ENCODE measurements at places on chromosomes 16 and 17.

GRCh38 chr17:39606434-39607056 is 1.2 kb downstream of the NEUROD2 start:
- DNase-seq: no peak

GRCh38 chr16:84599521-84600202 is 18.2 kb downstream of the COTL1 start:
- DNase-seq: peak; percentile 81

DNA sequence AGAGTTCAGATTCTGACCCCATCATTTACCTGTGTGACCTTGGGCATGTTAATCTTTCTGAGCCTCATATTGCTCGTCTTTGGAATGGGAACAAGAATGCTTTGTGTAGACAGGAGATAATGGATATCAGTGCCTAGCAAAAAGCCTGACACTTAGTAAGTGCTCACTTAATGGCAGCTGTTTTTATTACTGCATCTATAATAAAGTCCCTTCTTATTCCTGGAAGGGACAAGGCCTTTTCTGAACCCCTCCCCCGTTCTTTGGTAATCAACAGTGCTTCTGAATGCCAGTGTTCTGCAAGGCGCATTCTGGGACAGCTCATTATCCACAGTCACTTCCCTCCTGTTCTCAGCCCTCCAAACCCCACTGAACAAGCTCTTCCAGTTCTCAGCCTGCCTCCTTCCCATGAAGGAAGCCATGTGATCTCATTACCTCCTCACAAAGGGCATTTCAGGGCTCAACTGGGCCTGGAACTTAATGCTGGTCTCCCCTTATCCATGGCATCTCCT is 25.1 kb upstream of the SUPT4H1 start:
- no peak for DNase-seq

GRCh38 chr16:88062341-88063210 is 111.3 kb downstream of the BANP start:
- peak; percentile 90 for DNase-seq

- DNase-seq: no peak
These were observed 4.3 kb downstream of the PER1 start for GRCh38 chr17:8147805-8148404.

DNA sequence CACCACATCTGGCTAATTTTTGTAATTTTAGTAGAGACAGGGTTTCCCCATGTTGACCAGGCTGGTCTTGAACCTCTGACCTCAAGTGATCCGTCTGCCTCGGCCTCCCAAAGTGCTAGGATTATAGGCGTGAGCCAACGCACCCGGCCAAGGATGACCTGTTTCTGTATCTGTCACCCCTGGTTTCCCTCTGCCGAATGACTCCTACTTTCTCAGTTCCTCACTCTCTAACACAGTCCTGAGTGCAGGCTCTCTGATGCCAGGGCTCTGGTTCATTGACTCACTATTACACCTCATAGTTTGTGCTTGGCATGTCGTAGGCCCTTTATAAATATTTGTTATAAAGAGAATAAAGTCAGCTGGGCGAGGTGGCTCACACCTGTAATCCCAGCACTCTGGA is 10.7 kb upstream of the PRPF8 start:
- DNase-seq: no peak

- no peak for DNase-seq
These were observed 4.9 kb downstream of the CYBA start for GRCh38 chr16:88645941-88646340.

DNA sequence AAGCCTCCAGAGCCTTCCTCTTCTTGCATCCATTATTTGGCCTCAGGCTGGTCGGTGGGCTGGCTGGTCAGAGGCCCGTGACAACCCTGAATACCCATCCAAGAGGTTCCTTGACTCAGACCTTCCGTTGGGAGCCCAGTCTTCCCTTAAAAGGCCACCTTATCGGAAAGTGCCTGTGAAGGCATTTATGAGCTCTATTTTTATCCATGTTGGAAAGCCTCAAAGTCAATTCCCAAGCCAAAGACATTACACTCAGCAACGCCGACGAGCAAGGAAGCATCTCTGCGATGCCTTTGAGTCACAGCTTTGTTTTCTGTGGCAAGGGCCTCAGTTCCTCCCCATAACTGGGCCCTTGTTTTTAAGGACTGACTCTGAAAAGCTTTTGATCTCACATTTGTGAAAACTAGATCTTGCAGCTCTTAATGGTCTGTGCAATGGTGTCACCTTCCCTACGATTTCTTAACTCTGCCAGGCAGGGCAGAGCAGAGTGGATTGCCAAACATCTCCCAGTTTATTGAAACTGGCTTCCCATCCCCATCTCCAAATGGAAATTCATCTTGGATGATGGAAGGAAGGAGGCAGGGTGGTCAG is 13.3 kb upstream of the SPOP start:
- DNase-seq: peak; percentile 29

DNA sequence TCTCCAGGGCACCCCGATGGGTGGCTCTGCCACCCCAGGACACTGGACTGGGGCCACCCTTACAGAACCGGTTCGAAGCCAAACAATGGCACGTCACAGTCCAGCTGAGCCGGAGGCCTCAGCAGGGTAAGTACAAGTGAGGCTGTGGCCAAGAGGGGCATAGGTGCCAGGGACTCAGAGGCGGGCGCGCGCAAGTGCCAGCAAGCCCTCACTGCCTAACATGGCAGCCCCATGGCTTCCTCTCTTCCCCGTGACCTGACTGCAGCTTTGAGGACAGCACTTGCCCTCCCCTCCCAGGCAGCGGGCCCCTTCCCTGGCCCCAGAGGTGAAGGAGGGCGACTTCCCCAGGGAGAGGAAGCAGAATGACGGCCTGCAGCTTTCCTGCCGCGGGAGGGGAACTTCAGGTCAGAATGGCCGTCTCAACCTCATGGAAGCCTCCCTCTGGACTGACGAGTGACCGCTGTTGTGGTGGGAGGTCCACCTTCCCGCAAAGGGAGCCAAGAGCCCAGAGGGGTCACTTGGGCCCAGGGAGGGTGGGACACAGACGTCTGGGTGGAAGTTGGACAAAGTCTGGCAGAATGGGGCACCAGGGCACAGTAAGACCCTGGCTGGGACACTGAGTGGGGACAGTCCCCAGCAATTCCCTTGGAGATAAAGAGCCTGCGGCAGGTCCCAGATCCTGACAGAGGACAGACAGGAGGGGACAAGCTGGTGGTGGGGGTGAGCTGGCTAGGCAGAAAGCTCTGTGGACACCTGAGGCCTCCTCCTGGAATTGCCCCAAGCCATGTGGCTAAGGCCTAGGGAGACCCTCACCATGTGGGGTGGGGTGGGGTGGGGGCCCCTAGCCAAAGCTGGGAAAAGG is 52.1 kb upstream of the TOB1 start:
- DNase-seq: no peak

GRCh38 chr17:5958850-5959249 is 111.3 kb upstream of the WSCD1 start:
- DNase-seq: no peak

- DNase-seq: no peak
These were observed 2.3 kb downstream of the PAFAH1B1 start for GRCh38 chr17:2595716-2596115.

DNA sequence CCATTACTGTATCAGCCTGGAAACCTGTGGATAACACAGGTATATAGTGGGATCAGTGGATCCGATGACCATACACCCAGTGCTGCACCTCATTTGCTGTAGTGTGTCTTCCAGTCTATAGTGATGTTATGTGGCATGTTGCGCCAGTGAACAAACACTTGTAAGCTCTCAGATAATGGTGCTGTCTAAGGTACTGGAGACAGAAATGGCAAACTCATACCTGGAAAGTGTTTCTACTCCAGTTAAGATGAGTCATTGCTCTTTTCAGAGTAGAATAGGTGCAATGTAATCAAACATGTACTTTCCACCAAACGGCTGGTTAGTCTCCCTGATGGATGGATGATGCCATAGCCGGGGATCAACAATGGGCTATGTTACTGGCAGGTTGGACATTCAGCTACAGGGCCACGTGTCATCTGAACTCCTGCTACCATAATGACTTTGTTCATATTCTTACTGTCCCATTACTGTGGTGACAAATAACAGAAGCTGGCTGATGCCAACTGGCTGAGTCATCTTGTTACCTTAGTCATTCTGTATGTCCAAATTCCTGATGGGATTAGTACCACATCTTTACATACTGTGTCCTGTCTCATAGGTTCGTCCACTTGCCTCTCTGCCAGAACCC is 6.3 kb downstream of the CCL11 start:
- DNase-seq: no peak

DNA sequence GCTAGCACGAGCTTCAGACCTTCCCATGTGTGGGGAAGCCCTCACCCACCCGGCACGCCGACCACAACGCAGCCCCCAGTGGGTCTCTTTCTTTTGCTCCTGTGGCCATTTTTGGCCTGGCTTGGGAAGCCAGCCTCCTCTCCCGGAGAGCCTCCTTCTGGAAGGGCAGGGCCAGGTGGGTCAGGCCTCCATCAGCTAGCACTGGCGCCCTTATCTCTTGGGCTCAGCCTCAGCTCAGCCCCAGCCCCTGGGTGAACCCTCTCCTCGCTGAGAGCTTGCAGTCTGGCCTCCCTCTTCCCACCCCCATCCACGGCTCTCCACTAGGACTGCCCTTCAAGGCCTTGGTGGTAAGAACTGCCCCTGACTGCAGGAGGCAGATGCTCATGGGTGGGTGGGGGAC is 14.7 kb upstream of the JPH3 start:
- DNase-seq: no peak

DNA sequence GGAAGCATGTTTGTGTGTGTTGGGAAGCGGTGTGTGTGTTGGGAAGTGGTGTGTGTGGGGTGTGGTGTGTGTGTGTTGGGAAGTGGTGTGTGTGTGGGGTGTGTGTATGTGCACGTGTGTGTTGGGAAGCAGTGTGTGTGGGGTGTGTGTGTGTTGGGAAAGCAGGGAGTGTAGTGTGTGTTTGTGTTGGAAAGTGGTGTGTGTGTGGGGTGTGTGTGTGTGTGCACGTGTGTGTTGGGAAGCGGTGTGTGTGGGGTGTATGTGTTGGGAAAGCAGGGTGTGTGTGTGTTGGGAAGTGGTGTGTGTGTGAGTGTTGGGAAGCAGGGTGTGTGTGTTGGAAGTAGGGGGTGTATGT is 785 bp upstream of the NOD2 start:
- no peak for DNase-seq

DNA sequence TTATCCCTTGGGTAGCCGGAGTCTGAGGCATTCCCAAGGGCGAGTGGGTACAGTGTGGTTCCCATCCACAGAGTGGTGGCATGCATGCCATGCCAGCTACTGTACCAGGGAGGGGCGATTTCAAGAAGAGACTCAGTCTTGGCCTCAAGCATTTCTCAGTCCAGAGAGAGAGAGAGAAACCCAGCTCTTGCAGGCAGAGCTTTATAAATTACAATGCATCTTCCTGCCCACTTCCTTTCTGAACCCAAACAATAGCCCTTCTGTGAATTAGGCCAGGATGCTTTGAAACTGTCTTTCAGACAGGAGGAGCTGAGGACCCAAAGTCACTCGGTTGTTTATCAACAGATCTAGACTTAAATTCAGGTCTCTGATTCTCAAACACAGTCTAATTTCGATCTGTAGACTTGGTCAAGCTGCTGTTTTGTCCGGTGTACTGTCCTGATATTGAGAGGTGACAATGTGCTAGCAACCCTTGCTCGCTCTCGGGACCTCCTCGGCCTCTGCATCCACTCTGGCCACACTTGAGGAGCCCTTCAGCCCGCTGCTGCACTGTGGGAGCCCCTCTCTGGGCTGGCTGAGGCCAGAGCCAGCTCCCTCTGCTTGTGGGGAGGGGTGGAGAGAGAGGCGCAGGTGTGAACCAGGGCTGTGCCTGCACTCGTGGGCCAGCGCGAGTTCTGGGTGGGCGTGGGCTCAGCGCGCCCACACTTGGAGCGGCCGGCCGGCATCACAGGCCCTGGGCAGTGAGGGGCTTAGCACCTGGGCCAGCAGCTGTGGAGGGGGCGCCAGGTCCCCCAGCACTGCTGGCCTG is 408.0 kb downstream of the UTP18 start:
- no peak for DNase-seq

Data from fibroblast of upper back skin (primary cell).